ENCODE measurements at places on chromosomes 11 and 22.

DNA sequence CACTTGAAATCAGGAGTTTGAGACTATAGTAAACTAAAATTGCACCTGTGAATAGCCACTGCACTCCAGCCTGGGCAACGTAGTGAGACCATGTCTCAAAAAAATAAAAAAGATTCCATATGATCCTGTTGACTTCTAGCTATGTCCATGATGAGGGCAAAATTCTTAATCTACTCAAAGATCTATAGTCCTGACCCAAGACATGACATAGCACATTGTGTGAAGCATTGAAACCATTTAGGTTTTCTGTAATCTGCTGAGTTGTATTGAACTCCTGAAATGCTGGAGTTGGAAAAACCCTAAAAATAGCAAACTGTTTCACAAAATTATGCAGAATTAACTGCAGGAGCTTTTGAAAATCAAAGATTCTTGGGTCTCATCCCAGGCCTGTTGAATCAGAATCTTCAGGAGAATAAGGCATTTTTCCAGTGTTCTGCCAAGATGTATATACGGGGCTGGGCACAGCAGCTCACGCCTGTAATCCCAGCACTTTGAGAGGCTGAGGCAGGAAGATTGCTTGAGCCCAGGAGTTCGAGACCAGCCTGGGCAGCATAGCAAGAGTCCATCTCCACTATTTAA lies 29.8 kb upstream of the LDHA start:
- H3K36me3 ChIP-seq = peaks cover 39% of the 10 kb centered on the region
- DNase-seq = no peak
- H3K27ac ChIP-seq = no peak overlapping the region
- no peaks in the 10 kb centered on the region for H3K27me3 ChIP-seq
- no peaks in the 10 kb centered on the region for H3K4me1 ChIP-seq

DNA sequence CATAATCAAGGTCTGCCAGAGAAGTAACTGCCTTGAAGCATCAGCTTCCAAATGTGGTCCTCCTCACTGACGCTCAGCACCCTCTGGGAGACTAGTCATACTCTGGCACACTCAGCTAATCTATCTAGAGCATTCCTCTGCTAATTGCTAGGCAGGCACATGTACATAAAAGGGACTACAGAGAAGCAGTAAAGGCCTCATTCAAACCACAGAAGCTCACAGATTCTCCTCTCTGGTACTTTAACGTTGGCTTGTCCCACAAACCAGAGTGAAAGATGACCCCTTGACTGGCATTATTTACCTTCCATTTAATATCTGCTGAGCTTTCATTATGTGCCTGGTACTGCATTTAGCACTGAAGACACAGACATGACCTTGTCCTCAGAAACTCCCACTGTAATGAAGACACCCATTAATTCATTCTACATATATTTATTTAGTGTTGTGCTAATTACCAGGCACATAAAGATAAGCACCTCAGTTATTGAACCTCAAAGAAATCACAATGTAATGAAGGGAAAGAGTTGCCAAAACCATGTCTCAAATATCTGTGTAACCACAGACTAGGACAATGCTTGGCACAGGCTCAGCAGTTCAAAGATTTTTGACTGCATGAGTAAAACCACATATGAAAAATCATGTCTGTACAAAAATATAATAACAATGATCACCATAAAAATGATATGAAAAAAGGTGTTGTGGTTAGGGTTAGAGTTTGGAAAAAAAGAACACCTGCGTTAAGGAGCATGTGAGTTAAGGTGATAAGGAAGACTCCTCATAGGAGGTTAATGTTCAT lies 550.4 kb downstream of the DLG2 start:
- DNase-seq = no peak
- no peaks in the 10 kb centered on the region for H3K27me3 ChIP-seq
- no peak overlapping the region for H3K4me3 ChIP-seq
- H3K36me3 ChIP-seq = no peaks in the 10 kb centered on the region

DNA sequence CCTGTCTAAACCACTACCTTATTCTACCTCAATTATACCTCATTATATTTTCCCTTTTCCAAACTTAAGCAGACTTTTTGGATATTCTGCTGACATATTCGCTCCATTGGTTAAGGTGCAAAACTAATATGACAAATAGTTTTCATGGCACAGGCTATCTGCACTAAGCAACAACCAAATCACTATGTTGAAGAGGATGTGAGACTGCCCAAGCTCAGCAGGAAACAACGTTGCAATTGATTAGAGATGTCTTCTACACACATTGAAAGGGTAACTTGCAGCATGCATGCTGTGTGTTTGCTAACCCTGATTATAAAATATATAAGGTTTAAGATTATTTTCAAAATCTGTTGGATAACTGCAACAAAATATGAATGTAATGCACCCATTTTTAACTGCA lies 61.6 kb downstream of the STK33 start:
- H3K27me3 ChIP-seq = no peaks in the 10 kb centered on the region
- H3K4me1 ChIP-seq = no peaks in the 10 kb centered on the region
- H3K27ac ChIP-seq = no peak overlapping the region
- DNase-seq = no peak
- no peak overlapping the region for H3K4me3 ChIP-seq
- no peaks in the 10 kb centered on the region for H3K36me3 ChIP-seq

- H3K27me3 ChIP-seq = no peaks in the 10 kb centered on the region
- no peak overlapping the region for H3K27ac ChIP-seq
- no peaks in the 10 kb centered on the region for H3K4me1 ChIP-seq
- no peak for DNase-seq
Measured at GRCh38 chr11:115334932-115335788, 169.1 kb downstream of the CADM1 start.

DNA sequence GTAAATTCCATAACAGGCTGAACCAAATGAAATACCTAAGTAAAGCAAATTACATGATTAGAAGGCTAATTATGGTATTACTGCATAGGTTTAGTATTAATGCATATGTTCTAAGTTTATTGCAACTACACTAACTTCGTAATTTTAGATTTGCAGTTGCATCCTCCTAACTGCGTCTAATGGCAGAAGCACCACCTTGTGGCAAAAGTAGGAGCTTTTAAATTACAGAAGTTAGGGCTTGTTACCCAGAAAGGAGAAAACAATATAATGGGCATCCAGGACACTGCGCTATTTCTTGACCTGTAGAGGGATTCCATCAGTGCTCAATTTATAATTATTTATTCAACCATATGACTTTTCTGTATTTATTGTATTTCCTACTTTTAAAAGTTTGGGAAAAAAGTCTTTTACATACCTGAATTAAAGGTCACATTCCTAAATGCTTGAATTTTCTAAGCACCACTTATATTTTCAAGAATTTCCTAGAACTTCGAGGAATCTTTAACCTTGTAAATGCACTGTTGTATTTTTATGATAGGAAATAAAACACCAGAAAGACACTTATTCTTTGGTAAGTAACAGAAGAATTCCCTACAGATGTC lies 16.3 kb upstream of the GPR83 start:
- H3K4me3 ChIP-seq = no peak overlapping the region
- H3K27ac ChIP-seq = no peak overlapping the region
- no peaks in the 10 kb centered on the region for H3K36me3 ChIP-seq
- H3K27me3 ChIP-seq = no peaks in the 10 kb centered on the region
- no peaks in the 10 kb centered on the region for H3K4me1 ChIP-seq
- DNase-seq = no peak

DNA sequence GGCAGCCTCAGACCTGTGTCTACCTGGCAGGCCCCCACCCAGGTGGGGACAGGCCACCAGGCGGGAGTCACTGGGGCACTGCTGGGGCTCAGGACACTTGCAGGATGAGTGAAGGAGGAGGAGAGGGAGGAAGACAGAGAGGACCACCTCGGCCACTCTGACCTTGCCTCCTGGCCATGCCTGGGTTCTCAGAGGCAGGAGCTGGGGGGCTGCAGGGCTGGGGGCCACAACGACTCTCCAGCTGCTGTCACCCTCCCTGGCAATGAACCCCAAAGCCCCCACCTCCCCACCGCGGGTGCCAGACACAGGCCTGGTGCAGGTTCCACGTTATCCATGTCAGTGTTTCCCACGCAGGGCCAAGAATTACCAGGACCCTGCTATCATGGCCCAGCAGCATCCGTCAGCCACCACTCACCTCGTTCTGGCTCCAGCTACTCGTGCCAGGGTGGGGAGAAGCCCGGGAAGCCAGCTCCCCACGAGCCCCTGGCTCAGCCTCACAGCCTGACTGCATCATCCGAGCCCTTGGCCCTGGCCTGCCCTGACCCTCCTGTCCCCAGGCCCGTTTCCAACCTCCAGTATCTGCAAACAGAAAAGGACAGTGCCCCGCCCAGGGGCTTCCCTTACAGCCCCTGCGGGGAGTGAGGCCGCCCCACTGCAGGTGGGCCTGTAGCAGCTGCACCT lies 62.4 kb downstream of the BRD1 start:
- H3K27me3 ChIP-seq = no peaks in the 10 kb centered on the region
- no peaks in the 10 kb centered on the region for H3K36me3 ChIP-seq
- DNase-seq = no peak
- H3K4me1 ChIP-seq = no peaks in the 10 kb centered on the region

DNA sequence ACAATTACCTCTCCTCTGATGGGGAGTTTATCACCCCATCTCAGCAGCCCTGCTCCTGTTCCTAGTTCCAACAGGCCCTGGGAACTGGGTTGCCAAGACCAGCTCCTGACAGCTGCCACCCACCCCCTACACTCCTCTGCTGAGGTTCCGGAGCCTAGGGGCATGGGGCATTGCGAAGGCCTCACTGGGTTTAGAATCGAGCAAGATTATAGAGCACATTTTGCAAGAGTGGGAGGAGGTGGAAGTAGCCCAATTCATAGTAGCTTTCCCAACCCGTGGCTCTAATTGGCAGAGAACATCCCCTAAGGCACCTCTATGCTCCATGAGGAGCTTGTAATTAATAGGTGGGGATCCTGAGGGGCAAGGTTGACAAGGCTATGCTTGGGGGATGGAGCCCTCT lies 23.0 kb downstream of the MYEOV start:
- DNase-seq = no peak
- H3K4me3 ChIP-seq = no peak overlapping the region
- H3K36me3 ChIP-seq = no peaks in the 10 kb centered on the region
- peaks cover 4% of the 10 kb centered on the region for H3K4me1 ChIP-seq
- H3K27me3 ChIP-seq = no peaks in the 10 kb centered on the region
- no peak overlapping the region for H3K27ac ChIP-seq

- H3K36me3 ChIP-seq = no peaks in the 10 kb centered on the region
- H3K4me3 ChIP-seq = peak overlapping the region; percentile 20
- H3K27me3 ChIP-seq = no peaks in the 10 kb centered on the region
- peaks cover 24% of the 10 kb centered on the region for H3K4me1 ChIP-seq
- no peak for DNase-seq
Measured at GRCh38 chr11:121372671-121373429, 79.3 kb upstream of the SORL1 start.

- no peak overlapping the region for H3K27ac ChIP-seq
- H3K4me1 ChIP-seq = no peaks in the 10 kb centered on the region
- DNase-seq = no peak
- no peak overlapping the region for H3K4me3 ChIP-seq
Measured at GRCh38 chr11:19344661-19345518, 104.1 kb upstream of the E2F8 start.

DNA sequence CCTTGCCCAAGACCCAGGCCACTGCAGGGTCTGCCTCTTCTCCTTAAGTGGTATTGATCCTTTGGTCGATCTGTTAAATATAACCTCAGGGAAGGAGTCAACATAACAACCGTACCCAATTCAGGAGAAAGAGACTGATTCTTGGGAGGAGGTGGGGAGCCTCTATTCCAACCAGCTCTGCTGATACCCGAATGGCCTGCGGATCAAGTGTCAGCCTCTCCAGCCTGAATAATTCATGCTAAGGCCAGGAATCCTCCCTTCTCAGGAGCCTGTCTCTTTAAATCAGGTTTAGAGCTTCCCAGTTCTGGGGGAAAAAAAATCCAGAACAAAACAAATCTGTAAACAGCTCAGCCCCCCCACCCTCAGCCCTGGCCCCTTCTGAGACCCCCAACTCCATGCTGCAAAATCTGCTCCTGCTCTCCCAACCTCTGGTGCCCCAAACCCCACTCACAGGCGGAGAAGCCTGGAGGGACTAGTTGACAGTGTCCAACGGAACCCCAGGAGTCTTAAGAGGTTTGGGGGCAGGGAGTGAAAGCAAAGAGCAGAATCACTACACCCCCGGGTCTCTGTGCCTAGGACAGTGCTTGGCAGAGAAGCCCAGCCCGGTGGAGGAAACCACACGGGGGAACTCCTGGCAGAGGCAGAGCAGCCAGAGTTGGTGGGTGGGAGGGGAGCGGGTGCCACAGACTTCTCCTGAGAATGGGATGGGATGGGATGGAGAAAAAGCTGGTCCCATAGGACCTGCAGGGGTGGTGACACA lies 863 bp upstream of the TPBGL start:
- H3K4me1 ChIP-seq = peaks cover 7% of the 10 kb centered on the region
- peaks cover 16% of the 10 kb centered on the region for H3K27me3 ChIP-seq
- DNase-seq = no peak
- H3K4me3 ChIP-seq = peak overlapping the region; percentile 56

- peaks cover 18% of the 10 kb centered on the region for H3K4me1 ChIP-seq
- peaks cover 28% of the 10 kb centered on the region for H3K27me3 ChIP-seq
- no peak within 1 kb of the TSS for H3K4me3 ChIP-seq
- H3K36me3 ChIP-seq = no peaks in the 10 kb centered on the region
- no peak for DNase-seq
Measured at GRCh38 chr11:69013009-69013951, at the start of gene MRGPRF. Gene MRGPRF (minus strand): TSS chr11:69013246. CDS start chr11:69009901, 3,345 bp downstream.

DNA sequence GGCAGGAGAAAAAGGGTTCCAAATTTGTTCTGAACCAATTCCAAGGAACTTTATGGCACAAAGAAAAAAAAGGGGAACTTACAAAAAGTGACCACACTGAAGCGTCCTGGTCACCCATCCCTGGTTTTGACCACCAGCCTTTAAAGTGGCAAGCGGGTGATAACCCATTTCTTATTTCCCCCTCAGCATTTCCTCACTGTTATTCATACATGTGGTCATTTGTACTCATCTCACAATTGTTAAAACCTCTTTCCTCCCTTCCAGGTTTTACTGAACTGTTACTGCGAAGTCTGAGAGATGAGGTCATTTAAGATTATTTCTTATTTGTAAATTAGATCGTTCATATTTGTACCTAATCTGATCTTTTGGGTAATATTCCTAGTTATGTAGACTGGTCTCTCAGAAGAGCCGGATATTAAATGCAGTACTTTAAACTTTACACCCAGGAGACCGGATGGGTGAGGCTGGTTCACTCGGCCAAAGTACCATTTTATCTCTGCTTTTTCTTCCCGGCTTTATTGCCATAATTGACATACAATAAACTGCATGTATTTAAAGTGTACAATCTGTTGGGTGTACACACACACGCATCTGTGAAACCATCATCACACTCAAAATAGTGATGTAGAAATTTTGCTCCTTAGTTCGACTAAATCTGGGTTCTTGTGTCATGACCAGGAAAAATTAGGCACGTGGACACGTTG lies 47.0 kb downstream of the CDPF1 start:
- no peak for DNase-seq
- H3K4me3 ChIP-seq = no peak overlapping the region
- no peaks in the 10 kb centered on the region for H3K27me3 ChIP-seq
- peaks cover 17% of the 10 kb centered on the region for H3K36me3 ChIP-seq
- H3K4me1 ChIP-seq = no peaks in the 10 kb centered on the region

DNA sequence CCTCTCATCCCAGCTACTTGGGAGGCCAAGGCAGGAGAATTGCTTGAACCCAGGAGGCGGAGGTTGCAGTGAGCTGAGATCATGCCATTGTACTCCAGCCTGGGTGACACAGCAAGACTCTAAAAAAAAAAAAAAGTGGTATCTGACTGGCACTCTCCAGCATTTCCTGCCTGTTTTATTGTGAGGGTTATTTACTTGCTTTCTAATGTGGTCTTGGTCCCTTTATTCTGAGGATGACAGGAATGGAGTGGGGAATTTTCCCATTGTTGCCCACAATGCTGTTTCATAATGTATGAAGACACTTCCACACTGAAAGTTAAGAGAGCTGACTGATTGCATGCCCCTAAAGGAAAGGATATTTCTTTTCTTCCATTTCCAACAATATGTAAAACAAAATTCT lies 286.5 kb upstream of the MTNR1B start:
- no peaks in the 10 kb centered on the region for H3K4me1 ChIP-seq
- H3K4me3 ChIP-seq = no peak overlapping the region
- H3K36me3 ChIP-seq = no peaks in the 10 kb centered on the region
- no peaks in the 10 kb centered on the region for H3K27me3 ChIP-seq
- DNase-seq = no peak
